ENCODE measurements at places on chromosomes 2 and 18.

- no peak for DNase-seq
Observed at GRCh38 chr2:168811696-168812095, 9.3 kb downstream of the NOSTRIN start.

DNA sequence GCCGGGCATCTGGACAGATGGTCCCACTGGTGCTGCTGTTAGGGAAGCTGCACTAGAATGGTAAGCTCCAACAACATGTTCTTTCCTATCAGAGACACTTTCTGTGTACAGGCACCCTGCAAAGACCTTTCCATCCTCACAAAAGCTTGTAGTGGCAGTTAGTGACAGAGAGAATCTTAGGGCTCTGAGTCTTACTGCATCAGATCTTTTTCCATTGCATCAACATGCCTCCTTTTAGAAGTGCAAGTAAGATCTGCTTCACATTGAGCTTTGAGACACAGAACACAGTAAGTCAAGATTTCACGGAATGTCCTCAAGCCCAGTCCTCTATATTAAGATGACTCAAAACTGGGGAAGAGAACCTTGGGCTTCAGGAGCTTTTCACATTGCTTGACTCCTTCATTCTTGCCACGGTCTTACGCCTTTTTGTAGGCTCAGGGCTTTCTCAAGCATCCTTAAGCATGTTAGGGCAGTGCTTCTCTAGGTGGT lies 52.6 kb downstream of the ARL4C start:
- no peak for DNase-seq

DNA sequence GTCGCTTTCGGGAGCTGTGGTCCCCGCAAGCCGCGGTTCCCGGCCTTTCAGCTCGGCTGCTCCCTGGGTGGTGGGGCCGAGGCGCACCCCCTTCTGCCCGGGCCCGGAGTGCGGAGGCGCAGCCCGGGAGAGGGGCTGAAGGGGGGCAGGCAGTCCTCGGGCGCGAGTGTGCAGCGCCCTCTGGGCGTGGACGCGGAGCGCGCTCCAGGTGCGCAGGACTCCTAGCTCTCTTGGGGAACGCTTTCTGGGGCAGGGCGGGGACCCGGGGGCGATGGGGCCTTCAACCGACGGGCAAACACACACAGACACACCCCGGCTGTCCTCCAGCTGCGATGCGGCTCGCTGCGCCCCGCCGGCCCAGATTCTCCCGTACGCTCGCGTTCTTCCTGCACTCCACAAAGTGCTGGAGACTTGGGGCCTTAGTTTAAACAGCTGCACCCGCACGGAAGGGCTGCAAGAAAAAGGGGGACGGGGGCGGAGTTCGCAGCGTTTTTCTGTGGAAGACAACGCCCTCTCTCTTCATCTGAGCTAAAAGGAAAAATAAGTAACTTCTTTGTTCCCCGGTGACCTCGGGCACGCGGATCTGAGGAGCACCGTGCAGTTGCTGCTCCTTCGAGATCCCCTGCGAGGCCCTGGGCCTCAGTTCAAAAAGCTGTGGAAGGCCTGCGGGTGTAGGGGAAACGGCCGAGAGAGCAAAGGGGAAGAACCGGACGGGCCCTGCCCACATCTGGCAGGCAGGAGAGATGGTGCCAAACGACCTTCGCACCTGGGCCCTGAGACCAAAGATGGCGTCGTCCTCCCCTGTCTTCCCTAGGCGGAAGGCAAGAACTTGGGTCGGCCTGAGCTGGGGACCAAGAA lies 593 bp upstream of the SDC1 start:
- no peak for DNase-seq

DNA sequence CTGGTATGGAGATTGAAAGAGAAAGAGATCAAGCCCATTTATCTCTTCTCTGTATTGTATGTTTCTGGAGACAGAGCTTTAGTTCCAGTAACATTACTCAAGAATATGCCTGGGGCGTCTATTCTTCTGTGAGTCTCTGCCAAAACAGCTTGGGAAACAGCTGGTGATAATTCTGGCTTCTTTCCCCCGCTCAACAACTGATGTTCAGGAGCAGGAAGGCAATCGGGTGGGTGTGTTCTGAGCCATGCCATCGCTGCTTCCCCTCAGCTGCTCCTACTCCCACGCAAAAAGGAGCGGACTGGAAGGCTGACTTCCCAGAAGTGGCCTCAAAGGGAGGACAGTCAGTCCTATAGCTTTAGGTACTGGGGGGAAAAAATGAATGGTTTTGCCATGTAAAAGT lies 695.1 kb downstream of the PLCL1 start:
- DNase-seq, result no peak

GRCh38 chr2:241111440-241111805 lies 9.3 kb upstream of the MTERF4 start:
- no peak for DNase-seq

GRCh38 chr18:74453642-74454198 lies 3.4 kb downstream of the DIPK1C start:
- DNase-seq, result no peak

DNA sequence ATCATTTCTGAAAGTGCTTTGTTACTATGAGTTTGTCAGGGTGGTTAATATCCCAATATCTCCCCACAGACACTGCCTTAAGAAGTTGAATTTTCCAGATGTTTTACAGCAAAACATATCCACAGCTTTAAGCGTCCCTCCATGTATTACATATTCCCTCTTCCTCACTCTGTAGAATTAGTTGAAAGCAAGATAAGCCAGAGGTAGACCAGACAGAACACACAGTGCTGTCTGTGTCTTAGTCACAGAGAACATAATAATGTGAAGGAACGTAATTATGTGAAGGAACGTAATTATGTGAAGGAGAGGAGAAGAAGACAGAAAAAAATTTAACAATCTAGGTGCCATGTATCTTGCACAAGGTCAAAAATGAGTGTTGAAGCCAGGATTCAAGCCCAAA lies 81.9 kb upstream of the LRATD1 start:
- DNase-seq, result no peak

GRCh38 chr2:128420776-128421175 lies 102.1 kb upstream of the HS6ST1 start:
- DNase-seq, result no peak

DNA sequence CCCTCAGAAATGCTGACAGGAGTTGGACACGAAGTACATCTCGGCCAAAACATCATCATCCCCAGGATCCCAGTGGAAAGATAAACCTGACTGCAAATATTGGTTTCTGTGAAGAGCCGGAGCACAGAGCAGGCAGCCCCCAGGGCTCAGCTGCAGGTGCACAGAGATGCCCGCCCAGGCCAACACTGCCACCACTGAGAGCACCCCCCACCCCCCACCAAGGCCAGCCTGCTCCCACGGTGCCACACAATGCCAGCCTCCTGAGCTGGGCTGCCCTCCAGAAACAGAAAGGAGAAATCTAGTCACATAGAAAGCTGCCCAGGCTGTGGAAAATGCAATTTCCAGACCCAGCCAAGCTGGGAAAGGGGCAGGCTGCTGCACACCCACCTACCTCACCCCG lies 71.7 kb downstream of the GALNT14 start:
- DNase-seq, result no peak

DNA sequence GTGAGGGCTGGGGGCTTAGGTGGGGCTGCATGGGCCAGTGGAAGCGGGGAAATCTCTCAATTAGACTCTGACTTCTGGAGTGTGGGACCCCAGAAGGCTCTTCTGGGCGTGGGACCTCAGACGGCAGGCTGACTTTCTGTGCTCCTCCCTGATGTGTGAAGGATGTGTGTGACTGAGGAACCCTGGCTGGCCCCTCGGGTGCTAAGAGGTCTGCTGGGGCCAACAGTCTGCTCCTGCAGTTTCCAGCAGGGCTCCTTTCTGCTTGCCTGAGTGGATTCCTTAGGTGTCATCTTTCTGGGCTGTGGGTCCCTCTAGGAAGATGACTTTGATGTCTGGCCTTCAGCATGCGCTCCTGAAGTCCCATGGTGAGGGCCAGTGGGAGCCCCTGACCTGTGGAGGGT lies 167.5 kb downstream of the DYSF start:
- no peak for DNase-seq

DNA sequence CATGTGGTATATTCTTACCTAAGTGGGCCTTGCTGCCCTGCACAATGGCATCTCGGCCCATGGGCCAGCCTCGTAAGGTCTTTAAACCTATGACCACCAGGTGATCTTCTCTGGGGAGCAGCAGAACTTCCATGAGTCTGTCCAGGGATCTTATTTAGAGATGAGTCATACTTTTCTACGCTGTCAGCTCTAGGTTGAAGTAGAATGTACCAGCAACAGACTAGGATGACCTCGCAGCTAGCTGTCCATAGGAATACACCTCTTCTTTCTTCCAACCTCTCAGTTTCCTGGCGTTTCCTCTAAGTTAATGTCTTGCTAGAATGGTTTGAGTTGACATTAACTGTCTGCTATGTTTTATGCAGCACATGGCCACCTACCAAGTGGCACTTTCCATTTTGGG lies 15.6 kb upstream of the CXCR4 start:
- DNase-seq, result no peak

GRCh38 chr2:154758871-154759270 lies 60.4 kb downstream of the KCNJ3 start:
- DNase-seq, result no peak

- no peak for DNase-seq
Observed at GRCh38 chr2:223542501-223542900, 59.7 kb downstream of the SCG2 start.

- DNase-seq, result no peak
Observed at GRCh38 chr2:191165176-191165643, 14.4 kb upstream of the STAT4 start.

DNA sequence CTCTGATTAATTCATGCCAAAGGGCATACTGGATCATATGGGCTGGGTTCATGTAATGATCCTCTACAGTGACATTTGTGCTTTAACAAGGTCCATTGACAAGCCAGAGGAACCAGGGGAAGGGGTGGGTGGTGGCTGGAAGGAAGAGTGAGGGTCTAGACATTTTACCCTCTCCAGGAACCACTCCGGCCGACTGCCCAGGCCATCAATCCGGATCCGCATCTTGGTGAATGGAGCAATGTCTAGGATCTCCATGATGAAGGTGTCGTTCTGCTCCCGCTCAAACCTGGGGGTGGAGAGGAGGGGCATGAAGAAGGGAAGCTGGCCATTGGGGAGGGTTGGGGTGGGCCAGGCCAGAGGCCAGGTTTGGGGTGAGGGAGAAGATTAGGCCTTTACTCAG lies 147.5 kb downstream of the LOXHD1 start:
- DNase-seq, result no peak

DNA sequence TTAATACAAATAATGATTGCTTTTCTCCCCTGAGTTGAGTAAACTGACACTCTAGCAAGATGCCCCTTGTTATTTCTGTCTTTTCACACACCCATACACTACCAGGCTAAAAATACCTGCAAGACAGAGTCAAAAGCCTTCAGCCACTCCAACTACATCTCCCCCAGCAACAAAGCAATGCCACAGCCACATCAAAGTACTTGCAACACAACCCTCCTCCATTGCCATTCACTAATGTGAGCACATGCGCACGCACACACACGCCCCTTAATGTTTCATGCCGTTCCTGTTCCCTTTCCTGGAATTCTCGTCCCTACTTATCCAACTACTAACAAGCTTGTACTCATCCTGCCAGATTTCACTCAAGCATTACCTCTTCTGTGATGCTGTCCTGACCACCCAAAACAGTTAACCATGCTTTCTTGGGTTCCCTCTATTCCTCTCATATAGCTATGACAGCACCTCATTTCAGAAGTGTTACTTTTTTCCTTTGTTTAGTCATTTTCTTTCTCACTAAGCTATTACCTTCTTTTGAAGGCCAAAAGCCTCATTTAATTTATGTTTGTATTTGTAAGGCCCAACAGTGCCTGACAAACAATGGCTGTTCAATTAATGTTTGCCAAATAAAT lies 29.6 kb downstream of the SLC25A12 start:
- no peak for DNase-seq

DNA sequence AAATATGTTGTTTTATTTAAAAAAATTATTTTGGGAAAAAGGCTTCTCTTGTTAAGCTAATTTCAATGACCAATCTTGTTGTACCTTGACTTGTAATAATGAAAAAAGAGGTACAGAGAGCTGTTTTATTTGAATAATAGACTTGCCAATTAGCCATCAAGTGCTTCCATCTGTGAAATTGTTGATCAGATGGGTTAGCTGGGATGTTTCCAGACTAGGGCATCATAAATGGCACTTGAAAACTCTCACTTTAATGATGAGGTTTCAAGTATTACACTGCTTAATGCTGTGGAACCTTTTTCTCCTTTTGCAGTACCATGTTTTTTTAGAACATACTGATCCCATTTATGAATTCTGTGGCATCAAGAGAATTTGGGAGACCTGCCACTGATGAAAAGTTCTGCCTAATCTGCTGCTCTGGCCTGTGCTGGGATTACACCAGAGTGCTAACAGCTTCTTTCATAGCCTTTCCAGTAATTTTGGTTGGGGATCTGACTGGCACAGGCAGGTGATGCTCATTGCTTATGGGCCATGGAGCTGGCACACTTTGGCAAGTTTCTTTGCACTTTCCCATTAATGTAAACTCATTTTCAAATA lies 24.2 kb downstream of the PSMD14 start:
- DNase-seq, result no peak

DNA sequence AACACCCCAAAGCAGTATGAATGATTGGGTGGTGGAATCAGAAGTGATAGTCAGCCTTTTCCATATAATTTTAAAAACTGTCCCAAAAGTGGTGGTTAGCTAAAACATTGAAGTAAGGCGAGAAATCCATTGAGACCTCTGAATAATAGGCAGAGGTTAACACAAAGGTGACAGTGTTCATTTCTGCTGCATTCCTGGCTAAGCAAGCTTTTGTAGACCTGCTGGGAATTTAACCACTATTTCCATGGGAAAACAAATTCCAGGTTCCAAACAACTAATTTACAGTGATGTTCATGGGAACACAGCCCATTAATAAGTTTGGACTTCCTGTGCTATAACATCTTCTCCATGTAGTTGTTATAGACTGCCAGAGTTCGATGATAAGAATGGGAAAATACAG lies 6.3 kb upstream of the INO80D start:
- DNase-seq, result no peak

- no peak for DNase-seq
Observed at GRCh38 chr2:188089901-188090300, 201.8 kb upstream of the GULP1 start.

DNA sequence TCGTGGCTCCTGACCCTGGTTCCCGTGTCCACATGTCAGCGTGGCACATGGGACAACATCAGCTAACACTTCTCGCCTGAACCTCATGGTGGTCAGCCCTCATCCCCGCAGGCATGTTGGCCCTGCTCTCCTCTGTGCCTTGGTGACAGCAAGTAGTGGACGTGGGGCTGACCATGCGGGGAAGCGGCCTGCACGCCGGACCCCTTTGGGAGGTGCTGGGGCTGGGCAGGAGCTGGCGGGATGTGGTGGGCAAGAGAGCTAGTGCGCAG lies 249.5 kb downstream of the TWIST2 start:
- no peak for DNase-seq

Data from hepatic stellate cell (primary cell).